Right ventricle myocardium superior (tissue), 1 donor: ENCODE measurements at places on chromosomes 4 and X.

- no peak for DNase-seq
Measured at GRCh38 chrX:119226446-119226845, 9.6 kb upstream of the PGRMC1 start.

- DNase-seq = no peak
Measured at GRCh38 chr4:87025614-87026041, 90.8 kb downstream of the AFF1 start.

- no peak for DNase-seq
Measured at GRCh38 chrX:15881381-15881897, 26.8 kb upstream of the AP1S2 start.

DNA sequence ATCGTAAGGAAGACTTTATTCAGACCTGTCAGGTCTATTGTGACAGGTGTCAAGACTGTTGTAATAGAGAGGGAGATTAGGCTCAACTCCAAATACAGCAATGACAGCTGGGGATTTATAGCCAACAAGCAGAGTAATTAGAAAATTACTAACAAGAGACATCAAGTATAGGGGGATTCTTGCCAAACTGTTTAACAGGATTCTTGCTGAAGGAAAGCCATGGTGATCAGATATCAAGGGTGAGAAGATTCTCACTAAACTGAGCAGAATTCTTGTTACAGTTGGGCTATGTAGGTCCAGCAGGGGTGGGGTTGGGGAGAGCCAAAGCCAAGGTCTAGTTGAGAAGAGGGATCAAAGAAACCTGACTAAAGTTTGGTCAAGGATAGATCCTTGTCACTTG lies 461.0 kb upstream of the GALNT7 start:
- DNase-seq = no peak

DNA sequence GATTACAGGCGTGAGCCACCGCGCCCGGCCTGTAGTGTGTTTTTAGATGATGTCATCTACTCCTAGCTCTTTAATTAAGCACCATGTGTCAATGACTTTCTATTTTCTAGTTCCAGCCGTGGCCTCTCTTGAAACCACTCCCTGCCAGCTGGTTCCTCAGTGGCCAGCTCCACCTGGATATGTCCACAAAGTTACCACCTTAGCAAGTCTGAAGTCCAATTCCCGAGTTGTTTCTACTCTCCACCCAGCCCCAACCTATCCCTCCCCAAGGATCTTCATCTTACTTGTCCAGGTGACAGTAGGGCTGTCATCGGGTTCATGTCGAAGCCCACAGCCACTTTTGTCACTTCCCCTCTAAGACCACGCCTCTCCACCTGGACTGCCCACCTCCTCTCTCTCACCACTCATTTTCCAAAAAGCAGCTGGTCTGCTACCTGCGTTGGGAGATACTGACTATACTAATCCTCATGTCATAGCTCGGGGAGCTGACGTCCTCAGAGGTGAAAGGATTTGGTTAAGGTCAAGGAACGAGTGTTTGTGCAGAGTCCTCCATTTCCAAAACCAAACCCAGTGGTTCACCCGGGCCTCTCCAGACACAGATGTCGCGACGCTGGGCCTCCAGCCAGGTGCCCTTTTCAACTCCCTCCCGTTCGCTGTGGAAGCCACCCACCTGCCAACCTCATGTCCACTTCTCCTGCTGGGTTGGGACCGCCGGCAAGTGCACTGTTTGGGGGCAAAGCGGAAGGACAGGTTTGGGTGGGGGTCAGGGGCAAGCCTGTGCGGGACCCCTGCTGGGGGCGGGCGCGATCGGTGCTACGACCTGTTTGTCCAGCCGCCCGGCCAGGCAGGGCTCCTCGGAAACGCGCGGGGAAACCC lies 704 bp downstream of the FAM3A start:
- DNase-seq = peak; percentile 63

GRCh38 chr4:28557755-28558154 lies 1697.1 kb downstream of the STIM2 start:
- no peak for DNase-seq

GRCh38 chrX:13293700-13294099 lies 26.2 kb downstream of the ATXN3L start:
- DNase-seq = no peak

DNA sequence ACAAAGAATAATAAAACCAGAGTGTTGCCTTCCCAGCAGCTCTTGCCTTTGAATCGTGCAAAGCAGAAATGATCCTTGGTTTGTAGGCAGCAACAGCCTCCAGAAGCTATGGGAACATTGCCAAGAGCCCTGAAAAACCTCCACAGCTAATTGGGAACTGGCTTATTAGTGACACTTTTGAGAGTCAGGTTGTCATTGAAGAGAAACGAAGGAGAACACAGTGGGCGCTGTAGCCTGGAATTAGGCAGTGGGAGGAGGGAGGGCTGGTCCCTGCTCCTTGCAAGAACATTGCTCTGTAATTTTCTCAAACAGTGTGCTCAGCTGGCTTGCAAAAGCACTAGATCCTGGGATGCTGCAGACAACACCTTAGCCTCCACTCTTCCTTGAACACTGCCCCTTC lies 331.5 kb upstream of the EMCN start:
- no peak for DNase-seq

GRCh38 chr4:22522206-22522605 lies 6.3 kb upstream of the ADGRA3 start:
- no peak for DNase-seq

DNA sequence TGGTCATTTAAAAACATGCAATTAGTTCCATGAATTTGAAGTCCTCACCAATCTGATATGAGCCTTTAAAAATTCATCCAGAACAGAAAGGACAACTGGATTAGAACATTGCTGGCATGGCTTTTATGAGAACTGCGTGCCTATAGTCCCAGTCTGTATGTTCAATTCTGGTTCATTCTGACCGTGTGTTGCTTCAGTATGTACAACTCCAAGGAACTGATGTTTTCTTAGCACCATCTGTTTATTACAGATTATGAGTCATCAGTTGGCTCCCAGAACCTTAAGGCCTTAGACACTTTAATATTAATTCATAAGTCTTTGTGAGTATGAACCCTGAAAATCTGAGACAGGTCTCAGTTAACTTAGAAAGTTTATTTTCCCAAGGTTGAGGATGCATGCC lies 115.0 kb downstream of the CEP44 start:
- no peak for DNase-seq

GRCh38 chr4:80257851-80258250 lies 8.6 kb upstream of the FGF5 start:
- DNase-seq = no peak

DNA sequence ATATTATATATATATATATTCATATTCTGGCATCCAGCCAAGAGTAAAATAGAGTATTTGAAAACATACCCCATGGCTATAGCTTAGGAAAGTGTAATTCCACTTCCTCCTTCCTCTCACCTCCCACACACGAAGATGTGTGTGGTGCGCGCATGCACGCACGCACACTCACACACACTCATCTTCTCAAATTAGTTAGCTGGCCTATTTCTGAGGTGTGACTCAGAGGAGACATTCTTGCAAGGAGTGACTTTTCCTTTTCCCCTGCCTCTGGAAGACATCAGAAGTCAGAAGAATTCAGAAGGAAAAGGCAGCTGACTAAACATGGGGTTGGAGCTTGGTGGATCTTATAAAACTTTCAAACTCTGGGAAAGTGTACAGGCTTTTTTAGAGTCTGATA lies 8.8 kb downstream of the ENPEP start:
- no peak for DNase-seq

- DNase-seq = peak; percentile 77
Measured at GRCh38 chr4:150078579-150079080, 385 bp downstream of the DCLK2 start.

- no peak for DNase-seq
Measured at GRCh38 chrX:2398064-2398656, 102.6 kb downstream of the DHRSX start.

- no peak for DNase-seq
Measured at GRCh38 chr4:53712408-53713020, 121.2 kb upstream of the LNX1 start.

DNA sequence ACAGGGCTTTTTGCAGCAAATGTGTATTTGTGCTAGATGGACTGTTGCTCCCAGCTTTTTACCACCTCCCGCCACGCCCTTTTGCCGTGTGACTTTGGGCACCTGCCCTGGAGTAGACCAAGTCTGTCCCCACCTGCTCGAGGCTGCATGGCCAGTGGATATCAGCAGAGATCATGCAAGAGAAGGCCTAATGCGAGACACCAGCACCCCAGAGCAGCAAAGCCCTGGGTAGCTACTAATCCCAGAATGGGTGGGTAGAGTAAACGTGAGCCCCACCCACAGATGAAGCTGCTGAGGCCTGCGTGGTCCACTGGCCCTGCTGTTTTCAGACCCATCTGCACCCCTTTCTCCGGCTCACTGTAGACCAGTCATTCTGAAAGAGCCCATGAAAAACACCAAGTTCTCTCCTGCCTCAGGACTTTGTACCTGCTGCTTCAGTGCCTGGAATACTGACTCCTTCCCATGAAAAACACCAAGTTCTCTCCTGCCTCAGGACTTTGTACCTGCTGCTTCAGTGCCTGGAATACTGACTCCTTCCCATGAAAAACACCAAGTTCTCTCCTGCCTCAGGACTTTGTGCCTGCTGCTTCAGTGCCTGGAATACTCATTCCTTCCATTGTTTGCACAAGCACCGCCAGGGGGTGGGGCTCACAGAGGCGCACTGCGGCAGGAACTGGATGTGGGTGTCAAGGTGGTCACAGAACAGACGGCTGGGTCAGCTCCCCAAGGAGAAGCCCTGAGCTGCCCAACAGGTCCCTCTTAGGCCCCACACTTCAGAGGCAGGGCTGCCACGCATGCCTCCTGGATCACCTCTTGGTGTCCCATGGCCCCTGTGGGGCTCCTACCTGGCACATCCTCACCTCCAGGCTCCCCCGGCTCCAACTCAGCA lies 5.1 kb upstream of the TNIP2 start:
- no peak for DNase-seq

DNA sequence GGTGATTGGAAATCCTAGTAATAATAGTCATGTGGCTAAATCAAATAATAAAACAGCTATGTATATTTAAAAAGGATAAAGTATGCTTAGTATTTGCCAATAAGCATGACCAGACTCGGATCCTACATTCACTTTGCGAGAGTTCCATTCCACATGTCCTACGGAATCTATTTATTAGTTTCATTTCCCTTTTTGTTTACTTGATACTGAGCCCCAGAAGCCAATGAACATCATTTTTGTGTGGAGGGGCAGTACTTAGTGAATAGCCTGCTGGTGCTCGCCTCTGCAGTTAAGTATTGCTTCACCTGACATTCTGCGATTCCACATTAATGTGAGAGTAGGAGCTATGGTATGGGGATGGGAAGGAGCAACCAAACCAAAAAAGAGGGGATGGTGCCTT lies 58.5 kb upstream of the NAP1L5 start:
- DNase-seq = no peak

DNA sequence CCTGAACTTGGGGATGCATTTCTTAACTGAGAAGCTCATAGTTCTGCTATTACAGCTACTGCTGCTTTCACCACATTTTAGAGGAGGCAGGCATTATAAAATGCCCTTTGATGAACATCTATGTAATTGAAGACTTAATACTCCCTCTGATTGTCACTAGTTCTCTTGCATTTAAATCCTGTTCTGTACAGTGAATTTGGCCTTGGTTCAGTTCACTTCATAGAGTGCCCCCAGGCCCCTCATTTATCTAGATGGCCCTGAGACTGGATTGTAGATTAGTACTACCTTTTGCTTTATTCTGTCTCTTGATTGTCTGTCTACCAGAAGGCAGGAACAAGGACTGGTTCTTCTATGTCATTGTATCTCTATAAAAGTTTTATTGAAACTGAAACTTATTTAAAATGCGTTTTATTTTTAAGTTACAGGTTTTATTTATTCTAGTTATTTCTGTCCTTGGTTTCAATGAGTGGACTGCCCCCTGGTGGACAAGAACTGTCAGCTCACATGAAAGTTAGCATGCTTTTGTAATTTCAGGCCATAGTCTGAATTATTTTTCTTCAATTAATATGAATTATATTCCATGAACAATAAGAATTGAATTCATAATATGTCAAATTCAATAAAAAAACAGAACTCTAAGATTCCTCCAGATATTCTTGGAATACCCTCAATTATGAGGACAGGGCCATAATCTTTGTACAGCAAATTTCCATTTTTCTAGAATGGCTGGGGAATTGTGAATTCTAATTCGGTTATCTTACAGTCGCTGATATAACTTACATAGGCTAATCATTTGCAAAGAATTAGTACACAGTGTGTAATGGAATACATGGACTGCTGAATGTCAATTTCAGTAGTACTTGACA lies 47.2 kb upstream of the TMEM33 start:
- no peak for DNase-seq

GRCh38 chrX:148572337-148572736 lies 71.9 kb downstream of the AFF2 start:
- no peak for DNase-seq

- DNase-seq = no peak
Measured at GRCh38 chr4:59091146-59092142, 1981.3 kb upstream of the IGFBP7 start.

- DNase-seq = no peak
Measured at GRCh38 chr4:153822316-153822715, 33.4 kb upstream of the SFRP2 start.

DNA sequence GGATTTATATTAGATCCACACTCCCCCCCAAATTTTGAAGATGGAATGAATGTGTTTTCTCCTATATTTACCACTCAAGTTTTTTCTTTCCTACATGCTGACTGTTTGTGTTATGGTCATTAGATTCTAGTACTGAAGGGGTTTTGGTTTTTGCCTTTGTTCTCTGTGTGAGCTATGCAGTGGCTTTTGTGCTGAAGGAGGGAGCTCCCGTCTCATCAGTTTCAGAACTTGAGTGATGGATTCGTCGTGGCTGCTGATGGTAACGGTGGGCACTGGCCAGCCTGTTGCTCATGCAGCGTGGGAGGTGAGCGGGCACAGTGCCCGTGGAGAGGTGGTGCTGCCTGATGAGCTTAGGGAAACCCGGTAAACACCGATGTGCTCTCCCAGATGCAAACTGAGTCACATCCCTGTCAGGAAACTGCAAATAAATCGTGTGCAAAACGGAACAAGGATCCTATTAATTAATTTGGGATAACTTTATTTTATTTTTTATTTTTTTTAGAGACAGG lies 101.5 kb downstream of the SORBS2 start:
- no peak for DNase-seq
